ENCODE measurements at places on chromosomes 2 and 18.
A peak's percentile ranks its signal among the peaks of the same experiment; 100 is the strongest.

DNA sequence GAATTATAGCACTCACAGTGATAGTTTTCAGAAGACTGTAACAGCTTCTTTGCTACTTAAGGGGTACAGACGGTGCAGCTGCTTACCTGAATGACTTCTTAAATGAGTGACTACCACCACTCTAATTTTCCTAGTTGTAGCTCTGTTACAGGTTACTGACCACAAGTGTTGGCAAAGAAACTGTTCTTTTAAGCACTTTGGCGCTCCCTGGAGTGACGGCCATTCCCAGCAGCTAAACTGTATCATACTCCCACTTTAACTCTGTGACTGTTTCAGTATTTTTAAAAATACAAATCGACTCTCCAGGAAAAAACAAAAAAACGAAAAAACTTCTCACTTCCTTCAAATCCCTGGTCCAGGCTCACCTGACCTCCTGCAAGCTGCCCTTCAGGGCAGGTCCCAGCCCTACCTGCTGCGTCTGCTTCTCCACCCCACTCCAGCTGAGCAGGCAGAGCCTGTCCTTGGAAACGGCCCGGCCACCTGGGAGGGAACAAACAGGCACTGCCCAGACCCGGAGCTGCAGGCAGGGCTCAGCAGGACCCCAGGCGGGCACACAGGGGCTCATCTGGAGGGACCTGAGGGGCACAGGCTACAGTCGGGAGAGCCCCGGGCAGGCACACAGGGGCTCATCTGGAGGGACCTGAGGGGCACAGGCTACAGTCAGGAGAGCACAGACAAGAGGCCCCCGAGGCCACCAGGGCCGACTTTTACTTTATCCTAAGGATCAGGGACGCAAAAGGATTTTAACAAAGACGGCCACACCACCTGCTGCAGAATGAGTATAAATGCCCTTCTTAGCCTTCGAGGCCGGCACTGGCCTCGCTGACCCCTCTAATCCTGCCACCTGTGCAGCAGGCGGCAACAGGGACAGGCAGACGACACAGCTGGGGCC is 24.5 kb downstream of the SLC66A2 start:
- ATAC-seq, result no peak

DNA sequence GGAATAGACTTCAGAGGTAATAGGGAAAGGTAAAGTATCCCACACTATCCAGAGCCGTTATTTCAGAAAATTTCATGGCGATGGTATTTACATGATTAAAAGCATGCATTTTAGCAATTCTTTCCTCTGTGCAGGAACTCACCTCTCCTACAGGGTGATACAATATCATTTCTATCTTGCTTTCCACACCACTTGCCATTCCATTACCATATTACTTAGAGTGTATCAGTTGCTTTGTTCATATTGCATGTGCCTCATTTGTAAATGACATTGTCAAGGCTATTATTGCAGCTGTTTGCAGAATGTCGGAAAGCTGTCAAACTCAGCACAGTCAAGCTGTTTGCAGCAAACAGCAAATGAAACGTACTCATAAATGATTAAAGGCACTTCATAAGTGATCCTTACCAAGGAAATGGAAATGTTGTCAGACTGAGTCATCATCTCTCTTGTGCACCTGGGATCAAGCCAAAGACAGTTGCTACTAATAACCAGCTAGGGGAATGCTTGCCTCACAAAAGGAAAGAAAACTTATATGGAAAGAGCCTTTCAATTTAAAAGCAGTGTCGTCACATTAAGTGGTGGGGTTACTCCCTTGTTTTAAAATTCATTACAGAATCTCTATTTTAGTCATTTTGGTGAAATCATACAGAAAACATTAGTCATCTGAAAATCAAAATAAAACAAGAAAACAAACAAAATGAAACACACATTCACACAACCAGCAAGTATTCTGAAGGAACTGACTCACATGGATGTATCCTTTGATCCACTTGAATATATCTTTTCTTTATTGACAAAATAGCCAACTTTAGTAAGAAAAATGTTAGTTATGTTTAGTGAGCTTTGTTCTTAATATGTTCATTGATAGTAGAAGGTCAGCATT is 1064.1 kb upstream of the CNTNAP5 start:
- no peak for ATAC-seq

GRCh38 chr2:111061191-111061590 is 59.5 kb upstream of the BCL2L11 start:
- ATAC-seq, result no peak

DNA sequence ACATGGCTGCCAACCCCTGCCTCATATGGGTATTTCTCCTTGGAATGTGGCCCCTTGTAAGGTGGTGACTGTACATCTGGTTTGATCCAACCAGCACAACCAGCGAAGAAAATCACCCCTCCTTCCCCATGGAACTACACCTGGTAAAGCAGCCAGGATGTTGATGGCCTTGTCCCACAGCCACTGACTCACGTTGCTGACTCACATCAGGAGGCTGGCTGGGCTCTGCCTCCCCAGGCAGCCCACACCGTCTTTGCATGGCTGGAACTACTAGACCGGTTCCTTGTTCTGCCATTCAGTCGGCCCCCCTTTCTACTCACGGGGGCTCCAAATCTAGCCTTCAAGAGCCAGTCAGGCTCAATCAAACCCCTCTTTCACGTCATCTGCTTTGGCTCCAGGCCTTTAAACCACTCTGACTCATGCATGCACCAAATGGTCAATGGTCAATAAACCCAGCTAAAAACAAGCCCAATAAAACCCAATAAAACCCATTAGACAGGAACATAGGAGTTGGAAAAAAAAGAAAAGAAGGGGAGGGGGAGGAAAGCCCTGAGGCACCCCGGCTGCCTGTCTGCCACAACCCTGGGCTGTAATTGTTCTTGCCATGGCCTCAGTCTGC is 114.8 kb downstream of the PLB1 start:
- peak; percentile 94 for ATAC-seq

GRCh38 chr2:30694286-30695055 is 112.8 kb downstream of the CAPN13 start:
- no peak for ATAC-seq

DNA sequence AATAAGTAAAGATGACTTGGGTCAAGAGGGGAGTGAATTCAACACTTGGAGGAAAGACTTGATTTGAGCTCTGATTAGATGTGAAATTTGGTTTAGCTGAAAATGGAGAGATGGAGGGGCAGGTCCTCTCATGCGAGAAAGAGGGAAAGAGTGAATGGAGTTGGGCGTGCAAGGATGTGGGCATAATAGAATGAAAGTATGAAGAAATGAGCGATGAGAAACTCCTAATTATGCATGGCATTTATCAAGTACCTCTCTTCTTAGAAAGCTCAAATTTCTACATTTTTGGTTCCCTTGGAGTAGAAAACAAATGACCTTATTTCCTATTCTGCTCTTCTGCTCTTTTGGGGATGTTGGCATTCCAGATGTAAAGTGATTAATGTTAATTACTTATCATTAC is 161.5 kb downstream of the PHLPP1 start:
- no peak for ATAC-seq

- no peak for ATAC-seq
Observed at GRCh38 chr2:26605999-26606846, 34.9 kb downstream of the CIB4 start.

GRCh38 chr2:98378196-98378595 is 31.9 kb downstream of the CNGA3 start:
- ATAC-seq, result no peak

- ATAC-seq, result no peak
Observed at GRCh38 chr18:59905686-59906091, 5.9 kb downstream of the PMAIP1 start.

DNA sequence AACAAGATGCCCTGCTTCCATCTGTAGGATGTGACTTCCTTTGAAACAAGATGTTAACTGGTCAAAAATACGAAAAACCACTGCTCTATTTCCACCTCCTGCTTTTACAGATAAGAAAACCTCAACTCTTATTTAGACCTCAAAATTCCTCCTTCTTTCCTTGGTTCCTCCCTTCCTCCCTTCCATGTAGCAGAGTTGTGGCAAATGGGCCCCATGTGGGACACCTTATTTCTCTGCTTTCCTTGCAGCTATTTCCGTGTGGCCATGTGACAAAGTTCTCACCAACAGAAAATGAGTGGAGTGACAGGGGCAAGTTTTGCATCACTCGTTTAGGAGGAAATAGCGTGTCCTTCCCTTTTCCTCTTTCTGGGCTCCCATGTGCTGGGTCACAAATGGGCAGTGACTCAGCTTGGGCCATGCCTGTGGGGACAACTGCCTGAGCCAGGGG is 69.4 kb upstream of the SMAD2 start:
- ATAC-seq, result no peak

DNA sequence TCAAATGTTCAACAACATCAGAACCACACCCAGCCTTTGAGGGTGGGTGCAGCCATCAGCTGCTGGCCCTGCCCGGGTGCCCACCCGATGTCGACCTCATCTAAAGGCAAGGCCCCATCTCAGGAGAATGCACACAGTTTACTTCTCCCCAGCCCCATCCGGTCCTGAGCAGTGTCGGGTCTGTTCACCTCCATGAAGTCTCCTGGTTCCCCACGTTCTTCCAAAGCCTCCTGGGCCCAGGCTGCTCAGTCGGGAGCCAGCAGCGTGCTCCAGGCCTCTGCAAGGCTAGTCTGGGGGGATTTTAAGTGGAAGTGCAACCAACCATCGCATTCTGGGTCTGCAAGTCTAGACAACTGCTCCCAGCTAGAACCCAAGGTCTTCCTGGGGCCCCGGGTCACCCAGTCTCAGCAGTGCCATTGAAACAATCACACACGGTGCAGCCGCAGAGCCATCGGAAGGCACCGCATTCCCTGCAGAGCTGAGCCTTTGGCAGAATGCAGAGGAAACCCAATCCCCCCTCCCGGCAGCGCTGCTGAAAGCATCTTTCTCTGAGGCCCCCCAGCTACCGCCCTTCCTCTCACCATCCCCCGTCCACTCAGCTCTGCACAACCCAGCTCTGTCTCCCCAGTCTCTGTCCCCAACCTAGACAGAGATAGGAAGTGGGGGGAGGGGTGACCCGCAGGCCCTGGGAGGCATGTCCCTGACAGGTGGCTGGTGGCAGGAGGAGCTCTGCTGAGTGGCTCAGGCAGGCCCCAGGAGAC is 8.5 kb downstream of the ESPNL start:
- ATAC-seq, result no peak

DNA sequence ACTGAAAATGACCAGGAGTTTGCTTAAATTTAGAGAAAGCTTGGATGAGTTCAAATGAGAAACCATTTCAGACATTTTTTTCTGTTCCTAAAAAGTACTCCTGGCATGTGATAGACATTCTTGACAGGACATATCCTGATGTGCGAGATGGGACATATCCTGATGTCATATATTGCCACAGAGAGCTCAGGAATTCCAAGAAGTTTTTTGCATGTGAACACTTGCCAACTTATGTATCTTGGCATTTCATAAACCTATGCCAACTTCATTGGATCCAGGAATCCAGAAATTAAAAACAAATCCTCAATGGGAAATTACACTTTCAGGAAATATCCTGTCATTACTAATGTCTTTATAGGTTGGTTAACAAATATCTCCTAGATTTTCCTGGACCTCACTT is 2.9 kb upstream of the SERPINB3 start:
- no peak for ATAC-seq

GRCh38 chr2:99662761-99663341 is 173.0 kb upstream of the REV1 start:
- peak; percentile 93 for ATAC-seq

DNA sequence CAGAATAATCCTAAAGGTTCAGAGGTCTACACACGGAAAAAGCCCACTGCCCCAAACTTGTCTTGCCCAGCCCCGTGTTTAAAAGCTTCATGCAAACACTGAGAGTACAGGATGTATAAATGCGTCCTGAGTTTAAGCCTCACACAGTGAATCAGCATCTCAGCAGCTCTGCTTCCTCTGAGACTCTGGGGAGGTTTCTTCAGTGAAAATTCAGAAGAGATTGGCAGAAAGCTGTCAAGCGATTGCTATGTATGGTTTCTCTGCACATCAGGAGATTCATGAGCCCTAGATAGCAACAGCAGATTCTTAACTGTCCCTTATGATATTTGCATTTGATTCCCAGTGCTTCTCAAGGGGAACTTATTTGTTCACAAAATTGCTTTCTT is 27.1 kb downstream of the CRACDL start:
- ATAC-seq, result peak; percentile 17

- no peak for ATAC-seq
Observed at GRCh38 chr18:604771-605170, 8.0 kb downstream of the CLUL1 start.

GRCh38 chr2:188601391-188601790 is 309.7 kb downstream of the GULP1 start:
- ATAC-seq, result no peak

GRCh38 chr2:73257425-73258125 is 23.5 kb downstream of the CCT7 start:
- no peak for ATAC-seq

- ATAC-seq, result peak; percentile 49
Observed at GRCh38 chr2:192195548-192196418, 1.1 kb upstream of the TMEFF2 start.

DNA sequence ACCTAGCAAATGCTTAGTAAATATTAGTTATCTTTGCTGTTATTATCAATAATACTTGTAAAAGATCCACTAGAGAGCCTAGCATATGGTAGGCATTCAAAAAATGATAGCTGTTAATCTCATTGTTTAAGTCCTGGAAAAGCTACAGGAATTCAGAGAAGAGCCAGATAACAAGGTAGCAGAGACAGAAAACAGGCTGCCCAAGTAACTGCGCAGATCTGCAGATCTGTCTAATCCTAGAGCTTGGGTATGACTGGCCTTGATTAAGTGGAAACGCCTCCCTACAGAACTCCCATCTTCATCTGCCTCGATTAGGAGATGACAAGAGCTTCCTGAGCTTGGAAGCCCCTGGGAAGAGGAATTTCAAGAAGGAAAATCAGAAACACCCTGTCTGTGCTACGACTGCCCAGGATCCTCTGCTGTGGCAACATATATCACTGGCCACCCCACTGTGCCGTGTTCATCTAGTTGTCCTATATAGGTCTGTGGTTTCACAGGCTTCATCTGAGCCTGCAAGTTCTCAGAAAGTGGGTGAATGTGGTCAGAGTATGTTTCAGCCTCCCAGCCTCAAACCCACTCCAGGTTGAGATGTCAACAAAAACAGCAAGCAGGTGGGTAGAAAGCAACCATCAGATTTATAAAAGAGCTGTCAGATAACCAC is 151.5 kb upstream of the PKDCC start:
- ATAC-seq, result peak; percentile 30

DNA sequence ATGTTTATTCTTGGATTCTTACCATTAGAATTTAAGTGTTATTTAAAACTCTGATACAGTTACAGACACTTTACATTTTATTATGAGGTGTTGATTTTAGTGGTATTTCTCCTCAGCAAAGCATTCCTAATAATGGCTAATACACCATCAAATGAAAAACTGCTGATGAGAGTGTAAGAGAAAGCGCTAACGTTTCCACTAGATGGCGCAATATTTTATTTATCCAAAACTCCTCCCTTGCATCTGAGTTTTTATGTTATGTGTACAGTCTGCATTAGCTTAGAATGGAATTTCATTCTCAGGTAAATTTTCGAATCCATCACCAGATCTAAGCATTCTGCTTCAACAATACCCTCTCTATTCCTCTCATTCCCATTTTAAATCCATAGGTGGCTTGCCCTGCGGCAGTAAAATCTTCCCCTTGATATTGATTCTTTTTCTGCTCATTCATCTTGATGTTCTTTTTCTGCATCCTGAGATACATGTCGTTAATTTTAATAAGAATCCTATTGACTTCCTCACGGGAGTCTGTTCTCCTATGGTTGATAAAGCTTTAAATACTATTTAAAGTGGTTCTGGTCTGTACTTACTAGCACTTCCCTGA is 53.9 kb downstream of the PRKRA start:
- peak; percentile 95 for ATAC-seq

- no peak for ATAC-seq
Observed at GRCh38 chr2:4947911-4948310, 744.3 kb upstream of the SOX11 start.

Measured in SK-N-SH treated with all-trans-retinoic acid at 6 μM for 48 hours (cell line).